ENCODE measurements at places on chromosomes 12 and 14.
A peak's percentile ranks its signal among the peaks of the same experiment; 100 is the strongest.

DNA sequence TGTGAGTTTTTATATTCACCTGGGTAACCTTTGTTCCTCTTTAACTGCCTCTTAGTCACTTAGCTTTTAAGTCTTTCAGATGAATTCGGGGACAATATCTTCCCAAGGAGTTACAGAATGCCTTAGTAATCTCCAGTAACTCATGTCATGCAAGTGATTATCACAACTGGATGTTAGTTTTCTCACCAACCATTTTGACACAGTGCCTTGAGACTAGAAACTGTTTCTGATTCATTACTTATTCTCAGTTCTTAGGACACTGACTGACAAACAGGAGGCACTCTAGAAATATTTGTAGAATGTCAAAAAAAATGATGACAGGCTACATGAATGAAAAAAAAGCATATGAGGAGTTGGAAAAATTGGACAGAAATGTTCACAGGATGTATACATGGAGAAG, 335.1 kb downstream of the ACSS3 start:
- no peak for DNase-seq

- DNase-seq: no peak
Measured at GRCh38 chr12:130423991-130424857, 86.5 kb downstream of the PIWIL1 start.

- no peak for DNase-seq
Measured at GRCh38 chr14:85895603-85896002, 365.7 kb downstream of the FLRT2 start.

DNA sequence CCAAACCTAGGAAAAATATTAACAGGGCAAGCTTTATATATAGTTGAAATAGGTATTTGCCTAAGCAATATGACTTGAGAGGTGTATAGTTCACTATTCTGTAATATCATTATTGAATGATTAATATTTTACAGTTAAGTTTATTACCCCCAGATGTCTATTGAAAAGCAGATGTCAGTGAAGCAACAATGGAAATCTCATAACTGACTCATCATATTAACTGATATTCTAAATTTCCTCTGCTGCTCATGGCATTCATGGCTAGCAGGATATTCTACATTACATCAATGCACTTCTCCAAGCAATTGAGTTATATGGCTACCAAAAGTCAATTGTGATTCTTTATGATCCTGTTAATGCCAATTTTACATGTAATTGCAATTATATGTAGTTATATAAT, 9.7 kb upstream of the MAGOHB start:
- DNase-seq: no peak

DNA sequence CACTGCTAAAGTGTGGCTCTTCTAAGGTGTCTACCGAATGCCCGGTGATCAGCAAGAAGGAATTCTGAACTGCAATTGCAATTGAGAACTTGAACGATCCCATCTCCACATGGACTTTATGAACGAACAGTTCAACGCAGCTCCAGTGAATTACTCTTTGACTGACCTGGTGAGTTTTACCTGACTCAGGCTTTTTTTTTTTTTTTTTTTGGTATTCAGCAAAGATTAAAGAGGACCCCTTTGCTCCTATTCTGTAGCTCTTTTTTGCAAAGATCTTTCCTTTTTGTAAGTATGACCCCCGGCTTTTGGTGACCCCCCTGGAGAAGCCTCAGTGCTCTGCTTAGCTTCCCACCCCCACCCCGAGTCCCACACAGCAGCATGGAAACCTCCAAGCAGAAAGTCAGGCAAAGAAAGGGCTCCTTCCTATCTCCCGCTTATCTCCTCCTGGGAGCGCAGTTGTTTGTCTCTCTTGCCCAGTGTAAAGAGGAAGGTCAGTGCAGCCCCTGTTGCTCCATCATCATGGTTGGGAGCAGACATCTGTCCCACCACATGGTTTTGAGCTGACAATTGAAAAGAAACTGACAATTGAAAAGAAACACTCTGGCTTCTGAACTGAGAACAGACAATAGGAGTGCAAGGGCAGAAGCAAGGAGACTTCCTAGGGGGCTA, 72.1 kb upstream of the DIO3 start:
- DNase-seq: no peak

- no peak for DNase-seq
Measured at GRCh38 chr14:60294411-60295069, 45.5 kb downstream of the PPM1A start.

GRCh38 chr12:91958816-91959215, 186.8 kb downstream of the BTG1 start:
- DNase-seq: no peak

- DNase-seq: no peak
Measured at GRCh38 chr14:103526247-103526913, 2.6 kb upstream of the TRMT61A start.

- DNase-seq: no peak
Measured at GRCh38 chr14:22007784-22008412, 334.3 kb upstream of the OR4E1 start.

DNA sequence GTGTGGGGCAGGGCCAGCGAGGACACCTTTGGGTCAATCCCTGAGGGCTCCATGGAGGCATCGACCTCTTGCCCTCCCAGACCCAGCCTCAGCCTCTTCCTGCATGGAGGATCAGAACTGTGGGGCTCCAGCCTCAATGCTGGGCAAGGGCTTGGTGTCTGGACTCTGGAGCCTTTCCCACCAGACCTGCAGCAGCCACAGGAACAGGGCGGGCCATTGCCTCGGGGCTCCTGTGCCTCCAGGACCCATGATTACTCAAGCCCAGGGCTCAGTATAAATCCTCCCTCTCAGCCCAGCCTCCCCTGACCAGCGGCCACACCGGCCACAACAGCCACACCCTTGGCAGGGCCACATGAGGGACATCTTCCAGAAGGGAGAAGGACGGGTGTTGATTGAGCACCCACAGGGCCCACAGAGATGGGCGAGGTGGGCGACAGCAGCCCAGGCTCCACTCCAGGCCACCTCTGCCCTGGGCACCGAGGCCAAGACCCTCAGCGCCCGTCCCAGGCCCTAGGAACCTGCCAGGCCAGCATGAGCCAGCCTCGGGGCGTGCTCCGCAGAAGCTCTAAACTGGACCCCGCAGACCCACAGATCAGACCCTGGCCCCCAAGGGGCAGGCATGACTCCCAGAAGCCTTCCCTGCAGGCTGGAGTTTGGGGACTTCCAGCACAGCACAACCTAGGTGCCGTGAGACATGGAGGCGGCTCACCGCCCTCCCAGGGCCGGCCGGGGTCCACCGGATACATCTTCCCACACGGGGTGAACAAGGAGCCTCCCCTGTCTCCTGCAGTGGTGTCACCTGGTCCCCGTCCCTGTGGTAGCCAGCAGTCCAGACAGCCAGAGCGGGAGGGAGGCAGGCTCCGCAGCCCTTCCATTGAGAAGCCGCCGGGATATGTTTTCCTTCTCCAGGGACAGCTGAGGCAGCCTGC, 25.1 kb downstream of the NCOR2 start:
- DNase-seq: no peak

- DNase-seq: no peak
Measured at GRCh38 chr12:39919790-39920189, 186.1 kb downstream of the SLC2A13 start.

GRCh38 chr14:68686724-68687123, 106.1 kb downstream of the ZFP36L1 start:
- DNase-seq: no peak

DNA sequence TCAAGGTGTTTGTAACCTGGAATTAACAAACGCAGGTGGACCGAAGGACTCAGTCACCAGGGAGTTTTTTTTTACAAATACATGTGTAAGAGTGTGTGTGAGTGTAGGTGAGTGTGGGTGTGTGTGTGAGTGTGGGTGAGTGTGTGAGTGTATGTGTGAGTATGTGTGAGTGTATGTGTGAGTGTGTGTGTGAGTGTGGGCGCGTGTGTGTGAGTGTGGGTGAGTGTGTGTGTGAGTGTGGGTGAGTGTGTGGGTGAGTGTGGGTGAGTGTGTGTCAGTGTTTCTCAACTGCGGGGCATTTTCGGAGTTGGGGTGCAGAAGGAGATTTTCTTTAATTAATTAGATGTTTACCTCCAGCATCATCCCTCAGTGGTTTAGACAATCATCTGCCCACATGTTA, 1178.8 kb downstream of the VRK1 start:
- DNase-seq: no peak

DNA sequence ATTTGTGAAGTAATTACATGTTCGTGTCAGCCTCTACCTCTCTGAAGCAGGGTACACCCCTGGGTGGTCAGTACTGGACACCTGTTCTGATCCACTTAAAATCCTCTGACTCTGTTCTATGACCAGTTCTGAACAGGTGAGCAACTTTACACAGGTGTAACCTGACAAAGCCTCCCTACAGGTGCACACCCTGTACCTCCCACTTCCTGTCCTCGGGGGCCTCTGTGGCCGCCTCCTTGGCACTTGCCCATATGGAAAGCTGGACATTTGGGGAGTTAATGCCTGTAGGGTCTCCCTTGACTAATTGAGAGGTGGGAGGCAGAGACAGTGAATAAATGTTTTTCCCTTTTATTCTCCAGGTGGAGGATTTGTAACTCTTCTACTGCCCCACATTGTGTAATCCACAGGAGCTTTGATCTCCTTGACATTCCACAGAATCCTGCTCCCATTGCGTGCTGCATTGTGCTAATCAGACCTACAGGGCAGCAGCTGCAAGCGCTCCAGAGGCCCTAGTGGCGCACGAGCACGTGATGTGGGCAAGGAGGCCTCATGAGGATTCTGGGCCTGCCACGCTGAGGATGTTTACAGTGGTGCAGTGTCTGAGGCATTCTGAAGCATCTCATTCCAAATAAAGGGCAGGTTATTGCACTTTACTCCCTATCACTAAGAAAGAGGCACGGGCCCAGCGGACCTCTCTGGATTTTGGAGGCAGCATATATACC, 45.8 kb upstream of the BATF start:
- DNase-seq: peak; percentile 48

GRCh38 chr14:99807413-99808153, 14.4 kb downstream of the EML1 start:
- DNase-seq: no peak

DNA sequence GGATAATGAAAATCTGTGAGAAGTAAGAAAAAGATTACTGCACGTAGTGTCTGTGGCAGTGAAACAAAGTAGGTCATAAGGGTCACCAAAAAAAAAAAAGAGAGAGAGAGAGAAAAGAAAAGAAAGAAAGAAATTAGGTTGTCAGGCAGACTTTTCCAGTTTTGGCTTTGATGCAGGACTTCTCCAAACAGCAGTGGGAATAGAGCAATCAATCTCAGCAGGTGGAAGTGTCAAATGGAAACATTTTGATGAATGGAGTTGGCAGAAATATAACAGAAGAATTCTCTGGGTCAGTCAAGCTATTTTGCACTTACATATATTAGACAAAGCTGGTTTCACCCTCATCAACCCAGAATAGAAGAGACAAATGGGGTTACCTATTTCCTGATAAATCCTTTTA, 745.8 kb downstream of the SLC6A15 start:
- no peak for DNase-seq

GRCh38 chr12:74490390-74491064, 47.1 kb upstream of the ATXN7L3B start:
- no peak for DNase-seq

- DNase-seq: no peak
Measured at GRCh38 chr14:104447750-104448149, 131.8 kb upstream of the C14orf180 start.

- no peak for DNase-seq
Measured at GRCh38 chr12:25992026-25992782, 33.7 kb downstream of the RASSF8 start.

DNA sequence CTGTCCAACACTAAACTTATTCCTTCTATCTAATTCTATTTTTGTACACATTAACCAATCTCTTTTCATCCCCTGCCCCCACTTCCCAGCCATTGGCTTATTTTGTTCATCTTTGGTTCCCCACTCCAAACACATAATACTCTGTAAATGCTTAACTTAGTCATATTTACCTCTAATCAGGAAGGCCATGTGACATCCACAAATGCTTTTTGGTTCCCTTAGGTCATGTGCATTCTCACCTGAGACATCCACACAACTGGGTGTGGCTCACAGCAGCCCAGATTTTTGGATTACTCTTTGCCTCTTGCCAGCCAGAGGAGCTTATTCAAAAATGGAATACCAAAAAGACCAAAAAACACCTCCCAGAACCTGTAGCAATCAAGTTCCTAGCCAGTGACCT, 28.4 kb downstream of the ARL1 start:
- no peak for DNase-seq

- no peak for DNase-seq
Measured at GRCh38 chr12:24803430-24804245, 145.3 kb downstream of the BCAT1 start.

DNA sequence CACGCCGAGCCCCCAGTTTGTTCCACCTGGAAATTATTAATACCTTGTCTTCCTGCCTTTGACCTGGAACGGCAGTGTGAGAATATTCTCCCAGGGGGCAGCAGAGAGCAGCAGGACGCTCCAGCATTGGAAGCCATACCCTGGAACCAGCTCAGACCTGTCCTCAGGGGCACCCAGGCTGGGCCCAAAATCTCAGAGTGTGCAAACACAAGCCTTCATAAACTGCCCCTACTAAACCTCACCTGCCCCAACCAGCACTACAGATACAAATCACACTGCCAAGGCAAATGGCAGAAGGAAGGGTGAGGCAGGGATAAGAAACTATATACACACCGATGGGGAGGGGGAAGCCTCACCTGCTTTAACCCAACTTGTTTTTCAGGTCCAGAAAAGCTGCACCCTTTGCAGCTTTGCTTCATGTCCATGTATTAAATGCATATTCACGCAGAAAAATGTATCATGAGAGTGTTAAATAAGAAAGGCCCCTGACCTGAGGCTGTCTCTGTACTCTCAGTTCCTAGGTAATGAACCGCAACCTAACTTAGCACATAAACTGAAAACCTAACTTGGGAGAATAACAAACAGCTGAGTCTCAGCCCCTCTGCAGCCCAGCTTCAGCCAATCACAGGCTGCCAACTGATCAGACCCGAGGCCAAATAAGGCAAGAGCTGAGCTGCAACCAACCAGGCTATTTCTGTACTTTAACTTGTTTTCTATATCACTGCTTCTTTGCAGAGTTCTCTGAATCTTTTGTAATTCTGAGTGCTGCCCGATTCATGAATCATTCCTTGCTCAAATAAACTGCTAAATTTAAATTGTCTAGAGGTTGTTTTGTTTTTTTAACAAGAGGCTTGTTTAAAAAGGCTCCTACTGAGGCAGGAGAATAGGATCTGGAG, 130.1 kb downstream of the SPTSSA start:
- DNase-seq: peak; percentile 82

DNA sequence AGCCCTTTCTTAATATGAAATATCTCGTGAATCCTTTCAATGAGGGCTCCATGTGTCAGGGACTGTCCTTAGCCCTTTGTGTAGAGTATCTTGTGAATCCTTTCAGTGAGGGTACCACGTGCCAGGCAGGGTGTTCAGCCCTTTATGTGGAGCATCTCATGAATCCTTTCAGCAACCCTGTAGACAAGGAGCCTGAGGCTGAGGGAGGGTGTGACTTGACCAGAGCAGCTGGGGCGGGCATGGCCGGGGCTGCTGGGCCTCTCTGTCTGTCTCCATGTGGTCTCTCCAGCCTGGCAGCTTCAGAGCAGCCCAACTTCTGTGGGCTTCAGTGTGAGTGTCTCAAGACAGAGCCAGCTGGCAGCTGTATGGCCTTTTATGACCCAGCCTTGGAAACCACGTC, 140.2 kb downstream of the AACS start:
- DNase-seq: no peak

DNA sequence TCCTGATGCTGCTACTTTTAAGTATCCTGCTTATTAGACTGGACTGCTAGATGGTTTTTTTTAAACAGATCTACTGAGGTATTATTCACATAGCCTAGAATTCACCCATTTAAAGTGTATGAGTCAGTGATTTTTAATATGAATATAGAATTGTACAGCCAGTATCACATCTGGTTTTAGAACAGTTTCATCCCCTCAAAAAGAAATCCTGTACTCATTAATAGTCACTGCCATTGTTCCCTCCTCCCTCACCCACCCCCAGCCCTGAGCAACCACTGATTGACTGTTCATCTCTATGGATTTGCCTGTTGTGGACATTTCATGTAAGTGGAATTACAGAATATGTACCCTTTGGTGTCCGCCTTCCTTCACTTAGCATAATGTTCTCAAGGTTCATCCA, 98.4 kb downstream of the PPP2R5C start:
- DNase-seq: no peak

Data from NCI-H2081 (cell line).